Daoy (cell line): ENCODE measurements at places on chromosomes 13 and 19. TPM values are rescaled to one million over a fixed set of nuclear protein-coding genes. Genes with fewer than 3 reads are reported as not detected.

GRCh38 chr19:49440439-49441209 lies 703 bp downstream of the SLC17A7 start:
- no peak for DNase-seq

DNA sequence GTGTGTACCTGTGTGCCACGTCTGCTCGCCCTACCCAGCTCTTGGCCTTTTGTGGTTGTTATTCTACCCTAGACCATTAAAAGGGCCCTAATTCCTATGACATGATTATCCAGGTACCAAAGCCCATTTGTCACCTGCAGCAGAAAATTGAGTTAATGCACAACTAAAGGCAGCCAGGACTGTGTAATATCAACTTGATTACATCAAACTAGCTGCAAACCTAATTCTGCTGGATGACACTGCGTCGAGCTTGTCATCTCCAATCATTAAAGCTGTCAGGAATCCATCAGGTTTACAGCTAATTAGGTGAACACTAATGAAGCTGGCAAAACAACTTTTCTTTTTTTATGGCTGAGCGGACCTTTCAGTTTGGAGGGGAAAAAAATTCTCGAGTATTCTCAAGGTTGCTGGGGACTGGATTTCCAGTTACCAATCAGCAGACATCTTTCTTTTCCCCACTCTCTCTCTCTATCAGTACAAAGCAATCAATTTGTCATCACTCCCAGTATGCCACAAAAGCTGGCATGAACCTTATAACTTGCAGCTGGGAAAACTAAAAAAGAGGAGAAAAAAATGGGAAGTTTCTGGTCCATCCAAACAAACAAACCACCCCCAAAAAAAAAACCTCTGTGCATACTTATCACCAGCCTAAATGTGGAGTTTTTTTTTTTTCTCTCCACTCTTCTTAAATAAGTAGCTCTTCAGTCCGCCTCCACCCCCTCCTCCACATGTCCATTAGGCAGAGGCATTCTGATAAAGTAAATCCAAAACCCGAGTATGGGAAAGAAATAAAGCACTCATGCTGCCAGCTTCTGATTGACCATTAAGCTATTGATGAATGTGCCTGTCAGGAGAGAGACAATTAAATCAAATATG lies 2.8 kb downstream of the TSHZ3 start:
- no peak for DNase-seq

The PLK5 gene
- total RNA-seq = not detected in 2 replicates

- DNase-seq = no peak
Observed at GRCh38 chr13:73321043-73321442, 262.2 kb downstream of the KLF5 start.

DNA sequence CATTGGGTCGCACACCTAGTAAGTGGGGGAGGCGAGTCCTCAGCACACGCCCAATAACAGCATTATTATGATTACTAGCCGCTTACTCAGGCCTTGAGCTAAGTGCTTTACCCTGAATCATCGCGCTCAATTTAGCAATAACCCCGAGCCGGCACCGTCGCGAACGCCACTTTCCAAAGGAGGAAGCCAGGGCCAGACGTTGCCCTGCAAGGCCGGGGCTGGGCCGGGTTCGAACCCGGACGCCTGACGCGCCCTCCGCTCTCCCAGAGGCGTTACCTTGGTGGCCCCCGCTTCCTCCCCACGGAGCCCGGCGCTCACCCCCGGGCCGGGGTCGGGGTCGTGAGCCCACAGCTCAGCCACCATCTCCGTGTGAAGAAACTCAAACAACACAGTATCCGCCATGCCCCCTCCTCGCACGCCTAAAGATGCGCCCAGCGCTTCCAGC lies at the start of gene TRAPPC6A:
Gene TRAPPC6A, minus strand, starts transcription at position 421 of the 445 bp plus-strand sequence. Its CDS starts 19 bp downstream, at position 402.
- peak; percentile 81 for DNase-seq

DNA sequence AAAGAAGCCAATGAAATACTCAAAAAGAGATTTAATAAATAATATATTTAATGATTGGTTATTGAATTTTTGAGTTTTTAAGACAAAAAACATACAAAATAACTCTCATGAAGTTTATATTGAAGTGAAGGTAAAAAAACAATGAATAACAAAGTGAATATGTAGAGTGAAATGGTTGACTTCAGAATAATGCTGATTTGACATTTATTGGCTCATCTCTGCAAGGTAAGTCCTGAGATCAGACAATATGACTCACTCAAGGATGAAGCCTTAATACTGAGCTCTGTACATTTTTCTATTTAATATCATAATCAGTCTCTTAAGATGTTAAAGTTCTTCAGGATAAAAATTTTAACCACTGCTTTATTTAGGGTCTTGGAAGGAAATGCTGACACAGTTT lies 1398.9 kb upstream of the PCDH9 start:
- DNase-seq = no peak

- DNase-seq = no peak
Observed at GRCh38 chr13:53847502-53847901, 818.9 kb downstream of the OLFM4 start.

DNA sequence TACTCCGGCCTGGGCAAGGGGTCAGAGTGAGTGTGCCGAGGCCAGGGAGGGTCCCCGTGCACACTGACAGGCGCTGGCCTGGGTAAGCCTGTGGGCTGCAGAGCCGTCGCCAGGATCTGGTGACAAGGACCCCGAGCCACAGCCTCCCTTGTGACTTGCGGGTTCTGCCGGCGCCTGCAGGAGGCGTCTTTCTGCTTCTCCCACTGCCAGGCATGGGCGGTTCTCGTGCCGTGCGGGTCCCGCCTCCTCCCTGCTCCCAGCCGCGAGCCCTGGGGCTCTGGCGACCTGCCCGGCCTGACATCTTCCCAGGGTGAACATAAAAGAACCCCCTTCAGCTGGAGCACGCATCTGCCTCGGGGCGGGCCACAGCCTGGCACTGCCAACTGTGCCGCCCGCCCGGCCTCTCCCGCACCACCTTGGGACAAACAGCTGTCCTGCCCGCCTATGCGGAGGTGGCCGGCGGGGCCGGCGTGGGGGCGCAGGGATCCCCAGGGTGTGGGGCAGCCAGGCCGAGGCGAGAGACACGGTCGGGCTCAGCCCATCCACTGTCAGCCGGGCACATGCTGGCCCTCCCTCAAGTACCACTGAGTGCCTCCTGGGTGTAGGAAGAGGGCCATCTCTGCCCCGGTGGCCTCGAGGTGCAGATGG lies 1.5 kb upstream of the HCN2 start:
- DNase-seq = peak; percentile 95

- no peak for DNase-seq
Observed at GRCh38 chr13:45410001-45410400, 8.2 kb downstream of the SLC25A30 start.

DNA sequence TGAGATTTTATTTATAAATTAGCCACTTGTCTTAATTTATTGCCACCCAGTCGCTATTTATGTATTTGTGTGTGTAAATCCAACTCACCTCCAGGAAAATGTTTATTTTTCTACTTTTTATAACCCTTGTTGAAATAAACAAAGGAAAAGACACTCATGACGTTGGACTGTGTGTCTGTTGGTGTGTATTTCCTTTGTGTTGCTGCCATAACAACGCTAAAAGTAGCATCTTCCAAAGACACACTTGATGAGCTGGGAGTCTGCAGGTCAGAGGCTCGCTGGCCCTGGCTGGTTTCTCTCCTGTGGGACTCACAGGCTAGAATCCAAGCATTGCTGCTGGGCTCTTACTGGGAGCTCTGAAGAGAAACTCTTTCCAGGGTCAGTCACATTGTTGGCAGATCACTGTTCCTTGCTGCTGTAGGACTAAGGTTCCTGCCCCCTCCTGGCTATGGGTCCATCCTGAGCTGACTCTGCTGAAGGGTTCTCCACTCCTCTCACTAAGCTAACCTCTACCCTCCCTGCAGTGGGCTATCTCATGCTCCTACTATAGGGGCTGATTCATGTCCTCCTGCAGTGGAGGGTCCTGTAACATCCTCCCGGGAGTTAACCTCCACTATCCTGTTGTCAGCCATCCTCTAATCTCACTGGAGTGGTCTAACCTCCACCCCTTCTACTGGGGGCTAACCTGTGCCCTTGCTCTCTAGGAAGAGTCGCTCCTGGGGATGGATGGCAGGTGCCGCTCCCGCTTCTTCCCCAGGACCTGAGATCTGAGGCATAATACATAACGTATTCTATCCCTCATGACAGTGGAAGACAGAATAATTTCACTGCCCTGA lies 2.1 kb downstream of the IFNL2 start:
- DNase-seq = no peak

- DNase-seq = no peak
Observed at GRCh38 chr13:47934371-47934770, 66.7 kb downstream of the SUCLA2 start.

GRCh38 chr13:27536361-27537101 lies 83.8 kb downstream of the LNX2 start:
- no peak for DNase-seq

DNA sequence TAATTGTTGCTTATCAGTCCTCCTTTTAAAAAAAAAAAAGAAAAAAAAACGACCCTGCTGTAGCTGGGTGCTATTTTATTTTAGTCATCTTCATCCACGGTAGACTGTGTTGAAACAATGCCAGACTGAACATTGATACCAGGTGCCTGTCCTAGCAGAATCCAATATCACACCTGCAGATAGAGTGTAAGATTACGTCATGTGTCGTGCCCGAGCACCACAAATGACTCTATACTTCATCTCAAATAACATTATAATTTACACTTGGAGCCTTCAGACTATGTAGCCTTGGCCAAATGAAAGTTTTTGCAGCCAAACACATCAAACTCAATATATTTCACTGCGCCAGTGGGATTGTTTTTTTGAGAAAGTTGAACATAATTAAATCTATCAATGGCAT lies 410.6 kb downstream of the FGF9 start:
- no peak for DNase-seq
